ENCODE measurements at places on chromosomes 11 and 22.
A peak's percentile ranks its signal among the peaks of the same experiment; 100 is the strongest.

DNA sequence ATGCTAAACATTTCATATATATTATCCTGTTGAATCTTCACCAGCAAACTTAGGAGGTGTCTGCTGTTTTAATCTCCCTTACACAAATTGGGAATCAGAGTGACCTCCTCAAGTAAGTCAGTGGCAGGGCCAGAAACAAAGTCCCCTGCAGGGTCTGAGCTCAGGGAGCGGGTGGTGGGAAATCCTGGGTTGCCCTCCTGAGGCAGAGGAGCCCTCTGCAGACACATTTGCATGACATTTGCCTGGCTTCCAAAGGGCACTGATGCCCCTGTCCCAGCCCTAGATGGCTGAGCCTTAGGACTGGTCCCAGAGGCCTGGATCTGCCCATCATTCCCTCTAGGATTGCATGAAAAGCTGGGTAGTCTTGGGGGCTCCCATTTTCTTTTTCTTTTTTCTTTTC lies 2.1 kb upstream of the INPP5J start:
- no peaks in the 10 kb centered on the region for H3K4me1 ChIP-seq
- H3K4me3 ChIP-seq = no peak overlapping the region
- no peaks in the 10 kb centered on the region for H3K36me3 ChIP-seq
- no peaks in the 10 kb centered on the region for H3K27me3 ChIP-seq

- H3K4me3 ChIP-seq = peak within 1 kb of the TSS; percentile 80
- no peaks in the 10 kb centered on the region for H3K36me3 ChIP-seq
Observed at GRCh38 chr22:26589845-26590736, at the start of gene TPST2. TSS of gene TPST2 (minus strand) at chr22:26590132. CDS start at chr22:26541630, 48,502 bp downstream.

DNA sequence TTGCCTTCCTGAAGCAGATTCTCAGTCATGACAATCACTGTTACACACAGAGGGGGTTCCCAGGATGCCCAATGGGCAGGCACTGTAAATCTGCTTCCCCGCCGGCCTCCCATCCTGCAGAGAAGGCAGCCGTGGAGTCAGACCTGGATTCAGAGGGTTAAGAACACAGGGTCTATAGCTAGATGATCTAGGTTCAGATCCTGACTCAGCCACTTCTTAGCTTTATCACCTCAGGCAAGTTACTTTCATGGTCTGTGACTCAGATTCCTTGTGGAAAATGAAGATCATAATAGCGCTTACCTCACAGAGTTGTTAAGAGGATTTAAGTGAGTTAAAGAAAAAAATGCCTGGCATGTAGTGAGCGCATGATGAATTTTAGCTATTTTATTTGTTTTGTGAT lies 95.9 kb downstream of the TIMP3 start:
- no peak for DNase-seq
- H3K36me3 ChIP-seq = no peaks in the 10 kb centered on the region
- H3K27me3 ChIP-seq = no peaks in the 10 kb centered on the region
- no peak overlapping the region for H3K27ac ChIP-seq

- H3K27ac ChIP-seq = no peak overlapping the region
- no peaks in the 10 kb centered on the region for H3K36me3 ChIP-seq
- H3K27me3 ChIP-seq = no peaks in the 10 kb centered on the region
Observed at GRCh38 chr11:33266393-33267215, 9.4 kb downstream of the HIPK3 start.

DNA sequence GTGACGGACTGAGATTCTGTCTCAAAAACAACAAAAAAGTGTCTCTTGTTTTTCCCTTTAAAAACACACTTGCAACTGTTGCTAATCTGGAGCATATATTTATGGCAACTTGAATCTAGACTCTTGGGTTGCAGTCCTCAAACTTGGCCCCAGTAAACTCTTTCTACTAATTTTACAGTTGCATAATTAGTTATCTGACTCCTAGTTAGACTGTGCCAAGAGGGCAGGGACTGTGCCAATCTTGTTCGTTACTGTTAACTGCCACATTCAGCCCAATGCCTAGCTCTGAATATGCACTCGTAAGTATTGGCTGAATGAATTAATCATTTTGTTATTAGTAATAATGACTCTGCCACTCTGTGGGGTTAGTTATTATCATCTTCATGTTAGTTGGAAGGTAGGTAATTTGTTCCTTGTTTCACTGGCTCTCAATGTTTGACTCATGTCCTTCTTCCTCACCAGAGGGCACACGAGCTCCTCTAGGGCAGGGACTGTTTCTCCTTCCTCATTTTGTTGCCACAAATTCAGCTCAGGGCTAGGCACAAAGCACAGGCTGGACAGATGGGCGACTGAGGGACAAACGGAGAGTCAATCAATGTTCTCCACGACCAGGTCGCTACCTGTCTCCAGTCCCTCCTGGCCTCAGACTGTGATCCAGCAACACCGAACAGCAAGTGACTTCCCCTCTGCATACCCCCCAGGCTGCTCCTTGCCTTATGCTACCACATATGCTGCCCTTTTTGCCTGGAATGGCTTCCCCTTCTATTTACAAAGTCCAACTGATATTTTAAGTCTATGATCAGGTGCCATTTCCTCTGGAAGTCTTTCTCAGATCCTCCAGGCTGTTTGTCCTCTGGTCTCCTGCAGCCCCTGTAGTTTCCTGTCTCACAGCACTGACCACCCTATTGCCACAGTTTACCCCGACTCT lies 9.0 kb downstream of the CLPB start:
- H3K27me3 ChIP-seq = no peaks in the 10 kb centered on the region
- DNase-seq = no peak
- no peak overlapping the region for H3K27ac ChIP-seq
- H3K4me3 ChIP-seq = no peak overlapping the region
- H3K4me1 ChIP-seq = no peaks in the 10 kb centered on the region

DNA sequence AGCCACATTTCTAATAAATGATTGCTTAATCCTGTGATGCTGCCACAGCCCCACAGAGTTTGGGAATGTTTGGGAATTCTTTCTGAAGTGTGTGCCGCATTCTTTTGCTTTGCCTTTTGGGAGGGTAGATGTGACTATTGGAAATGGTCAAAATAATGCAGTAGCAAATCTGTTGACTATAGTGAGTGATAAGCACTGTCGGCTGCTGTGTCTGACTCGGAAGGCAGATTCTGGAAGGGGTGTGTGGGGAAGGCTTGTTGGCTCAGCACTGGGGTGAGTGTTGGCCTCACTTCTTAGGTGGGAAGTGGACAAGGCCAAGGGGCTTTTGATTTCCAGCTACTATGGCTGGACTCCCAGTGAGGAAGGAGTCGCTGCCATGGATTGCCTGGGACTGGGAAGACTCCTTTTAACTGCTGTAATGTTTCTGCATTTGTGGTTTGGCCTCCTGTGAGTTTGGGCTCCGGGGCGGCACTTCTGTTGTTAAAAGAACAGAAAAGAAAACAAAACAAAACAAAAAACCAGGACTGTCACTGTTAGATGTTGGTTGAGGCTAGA lies 20.1 kb downstream of the ZBTB16 start:
- no peak for DNase-seq
- no peaks in the 10 kb centered on the region for H3K36me3 ChIP-seq
- H3K4me1 ChIP-seq = peaks cover 43% of the 10 kb centered on the region
- H3K4me3 ChIP-seq = no peak overlapping the region
- H3K27ac ChIP-seq = peak overlapping the region; percentile 50
- no peaks in the 10 kb centered on the region for H3K27me3 ChIP-seq

DNA sequence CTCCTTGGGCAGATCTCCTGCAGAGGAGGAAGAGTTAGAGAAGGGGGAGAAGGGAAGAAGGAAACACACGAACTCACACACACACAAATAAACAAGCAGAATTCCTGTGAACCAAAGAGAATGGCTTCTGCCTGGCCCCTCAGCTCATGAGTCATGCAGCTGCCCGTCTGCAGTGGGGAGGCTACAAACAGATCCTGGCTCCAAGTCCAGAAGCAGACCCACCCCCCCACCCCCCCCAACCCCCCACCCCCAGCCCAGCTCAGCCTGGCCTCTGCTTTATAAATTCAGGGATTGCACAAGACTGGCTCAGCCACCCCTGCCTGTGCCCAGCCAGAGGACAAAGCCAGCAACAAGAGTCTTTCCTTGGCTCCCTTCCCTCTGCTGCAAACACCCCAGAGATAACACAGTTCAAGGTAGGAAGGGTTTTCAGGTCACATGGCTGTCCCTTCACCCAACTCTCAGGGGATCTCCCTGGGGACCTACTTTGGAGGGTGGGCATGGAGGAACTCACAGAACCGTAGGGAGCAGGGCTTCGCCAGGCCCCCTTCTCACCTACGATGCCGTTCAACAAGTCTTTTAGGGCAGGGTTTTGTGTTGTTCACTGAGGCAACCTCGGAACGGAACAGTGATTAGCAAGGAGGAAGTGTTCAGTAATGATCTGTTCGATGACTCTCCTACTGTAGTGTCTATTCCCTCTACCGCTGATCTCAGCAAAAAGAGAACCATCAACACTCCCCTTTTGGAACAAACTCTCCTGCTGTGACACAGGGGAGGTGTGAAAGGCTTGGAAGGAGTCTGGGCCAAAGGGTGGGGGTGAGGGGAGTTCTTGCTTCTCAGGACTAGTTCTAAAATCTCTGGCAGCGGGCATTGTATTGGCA lies 35.5 kb downstream of the RPL27A start:
- H3K36me3 ChIP-seq = no peaks in the 10 kb centered on the region
- H3K27me3 ChIP-seq = no peaks in the 10 kb centered on the region

- no peak overlapping the region for H3K27ac ChIP-seq
- H3K4me3 ChIP-seq = no peak overlapping the region
- no peaks in the 10 kb centered on the region for H3K36me3 ChIP-seq
- H3K27me3 ChIP-seq = no peaks in the 10 kb centered on the region
- no peaks in the 10 kb centered on the region for H3K4me1 ChIP-seq
Observed at GRCh38 chr22:44855855-44856254, 103.5 kb downstream of the ARHGAP8 start.

- H3K4me3 ChIP-seq = no peak overlapping the region
- no peaks in the 10 kb centered on the region for H3K36me3 ChIP-seq
- no peak for DNase-seq
Observed at GRCh38 chr22:44188986-44189630, 8.4 kb downstream of the PARVG start.

DNA sequence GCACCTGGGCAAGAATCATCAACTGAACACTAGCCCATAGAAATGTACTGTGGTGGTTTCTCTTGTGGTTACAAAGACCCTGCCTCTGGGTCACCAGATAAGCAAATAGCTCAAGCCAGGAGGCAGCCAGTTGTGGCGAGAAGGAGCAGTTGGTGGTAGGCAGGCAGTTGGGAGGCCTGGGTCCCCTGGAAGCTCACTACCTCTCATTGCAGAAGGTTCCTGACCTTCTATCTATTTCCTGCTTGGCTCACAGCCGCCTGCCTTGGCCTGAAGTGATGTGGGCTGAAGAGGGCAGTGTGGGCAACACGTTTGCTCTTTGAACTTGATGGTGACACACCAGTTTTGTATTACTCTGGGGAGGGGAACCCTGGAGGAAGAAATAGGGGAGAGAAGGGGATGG lies 34.7 kb downstream of the NECTIN1 start:
- H3K36me3 ChIP-seq = no peaks in the 10 kb centered on the region
- H3K4me3 ChIP-seq = no peak overlapping the region
- H3K27ac ChIP-seq = no peak overlapping the region
- H3K27me3 ChIP-seq = no peaks in the 10 kb centered on the region

DNA sequence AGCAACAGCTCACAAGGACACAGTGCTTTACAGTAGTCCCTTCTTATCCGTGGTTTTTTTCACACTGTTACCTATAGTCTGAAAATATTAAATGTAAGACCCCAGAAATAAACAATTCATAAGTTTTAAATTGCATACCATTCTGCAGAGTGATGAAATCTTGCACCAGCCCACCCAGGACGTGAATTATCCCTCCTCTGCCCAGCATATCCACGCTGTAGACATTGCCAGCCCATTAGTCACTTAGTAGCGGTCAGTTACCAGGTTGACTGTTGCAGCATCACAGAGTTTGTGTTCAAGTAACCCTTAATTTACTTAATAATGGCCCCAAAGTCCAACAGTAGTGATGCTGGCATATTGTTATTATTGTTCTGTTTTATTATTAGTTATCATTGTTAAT lies 3.6 kb downstream of the CLTCL1 start:
- H3K4me1 ChIP-seq = peaks cover 14% of the 10 kb centered on the region
- H3K27ac ChIP-seq = no peak overlapping the region
- H3K4me3 ChIP-seq = no peak overlapping the region
- H3K27me3 ChIP-seq = no peaks in the 10 kb centered on the region

DNA sequence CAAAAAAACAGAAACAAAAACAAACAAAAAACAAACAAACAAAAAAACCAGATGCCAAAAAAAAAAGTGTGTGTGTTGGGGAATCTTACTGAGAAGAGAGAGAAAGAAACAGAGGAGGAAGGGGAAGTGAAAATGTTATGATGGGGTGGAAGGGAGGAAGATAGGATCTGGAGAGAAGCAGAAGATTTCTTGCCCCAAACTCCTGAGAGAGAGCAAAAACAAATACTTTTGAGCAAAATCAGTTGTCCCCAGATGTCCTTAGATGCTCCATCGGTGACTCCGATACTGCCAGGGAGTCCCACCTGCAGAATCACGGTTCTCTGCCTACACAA lies 19.9 kb upstream of the GRAMD1B start:
- H3K27ac ChIP-seq = no peak overlapping the region
- H3K4me1 ChIP-seq = no peaks in the 10 kb centered on the region
- no peak for DNase-seq
- no peak overlapping the region for H3K4me3 ChIP-seq
- no peaks in the 10 kb centered on the region for H3K27me3 ChIP-seq

DNA sequence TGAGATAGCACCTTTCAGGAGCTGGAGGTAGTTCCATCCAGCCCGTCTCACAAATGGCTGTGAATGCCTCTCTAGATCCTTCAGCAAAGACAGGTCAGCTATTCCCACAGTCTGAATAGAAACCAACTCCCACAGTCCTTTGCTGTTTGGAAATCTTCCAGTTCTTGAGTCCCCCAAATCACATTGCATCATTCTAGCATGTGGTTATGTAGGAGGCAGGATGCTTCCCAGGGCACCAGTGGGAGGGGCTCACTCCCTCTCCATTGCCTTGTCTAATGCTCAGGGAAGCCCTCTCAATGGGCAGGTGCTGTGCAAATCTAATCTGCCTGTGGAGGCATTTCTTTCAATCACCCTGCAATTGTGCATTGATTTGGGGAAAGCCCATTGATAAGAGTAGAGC lies 14.6 kb downstream of the NAV2 start:
- DNase-seq = peak; percentile 17
- H3K27me3 ChIP-seq = no peaks in the 10 kb centered on the region
- no peak overlapping the region for H3K4me3 ChIP-seq
- H3K27ac ChIP-seq = no peak overlapping the region

GRCh38 chr11:74311352-74311926 lies at the start of gene P4HA3:
TSS of gene P4HA3 (minus strand) at chr11:74311640. CDS start at chr11:74311611, 29 bp downstream.
- no peak within 1 kb of the TSS for H3K27ac ChIP-seq
- H3K4me3 ChIP-seq = peak within 1 kb of the TSS; percentile 7
- H3K4me1 ChIP-seq = no peaks in the 10 kb centered on the region

DNA sequence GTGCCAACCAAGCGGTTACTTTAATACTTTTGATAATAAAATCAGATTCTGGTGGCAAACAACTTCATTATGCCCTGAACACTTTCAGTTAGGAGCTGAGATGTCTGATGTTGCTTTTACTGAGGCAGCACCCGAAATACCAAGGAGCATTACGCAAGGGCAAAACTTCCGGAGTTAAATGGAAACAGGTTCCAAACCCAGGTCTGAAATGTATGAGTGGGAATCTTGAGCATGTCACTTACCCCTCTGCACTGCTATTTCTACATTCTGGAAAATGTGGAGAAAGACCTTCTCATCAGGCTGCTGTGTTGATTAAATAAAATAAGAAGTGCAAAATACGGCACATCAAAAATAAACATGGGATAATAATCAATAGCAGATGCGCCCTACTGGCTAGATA lies 315.1 kb downstream of the LARGE1 start:
- no peak overlapping the region for H3K4me3 ChIP-seq
- no peaks in the 10 kb centered on the region for H3K4me1 ChIP-seq
- no peaks in the 10 kb centered on the region for H3K27me3 ChIP-seq
- no peak for DNase-seq
- H3K27ac ChIP-seq = no peak overlapping the region
- no peaks in the 10 kb centered on the region for H3K36me3 ChIP-seq
